ENCODE measurements at places on chromosomes 12 and 14.

- no peak for DNase-seq
Observed at GRCh38 chr12:101637936-101638335, 43.2 kb downstream of the MYBPC1 start.

- peak; percentile 1 for DNase-seq
Observed at GRCh38 chr12:85424581-85425348, 144.7 kb downstream of the ALX1 start.

DNA sequence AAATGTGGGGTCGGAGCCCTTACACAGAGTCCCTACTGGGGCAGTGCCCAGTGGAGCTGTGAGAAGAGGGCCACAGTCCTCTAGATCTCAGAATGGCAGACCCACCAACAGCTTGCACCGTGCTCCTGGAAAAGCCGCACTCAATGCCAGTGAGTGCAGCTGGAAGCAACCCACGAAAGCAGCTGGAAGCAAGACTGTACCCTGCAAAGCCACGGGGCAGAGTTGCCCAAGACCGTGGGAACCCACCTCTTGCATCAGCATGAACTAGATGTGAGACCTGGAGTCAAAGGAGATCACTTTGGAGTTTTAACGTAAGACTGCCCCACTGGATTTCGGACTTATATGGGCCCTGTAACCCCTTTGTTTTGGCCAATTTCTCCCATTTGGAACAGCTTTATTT is 12.3 kb downstream of the GTF2A1 start:
- no peak for DNase-seq

DNA sequence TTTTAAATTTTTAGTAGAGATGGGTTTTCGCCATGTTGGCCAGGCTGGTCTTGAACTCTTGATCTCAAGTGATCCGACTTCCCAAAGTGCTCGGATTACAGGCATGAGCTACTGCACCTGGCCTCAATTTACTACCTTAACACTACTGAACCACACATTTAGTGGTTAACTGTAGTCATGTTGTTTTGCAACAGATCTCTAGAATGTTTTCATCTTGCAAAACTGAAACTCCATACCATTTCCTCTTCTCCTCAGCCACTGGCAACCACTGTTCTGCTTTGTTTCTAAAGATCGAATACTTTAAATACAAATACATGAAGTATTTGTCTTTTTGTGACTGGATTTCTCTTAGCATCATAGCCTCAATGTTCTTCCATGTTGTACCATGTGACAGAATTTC is 15.4 kb upstream of the SMCO2 start:
- no peak for DNase-seq

GRCh38 chr14:52596861-52597260 is 44.2 kb downstream of the GPR137C start:
- no peak for DNase-seq

GRCh38 chr14:54253195-54253947 is 143.4 kb upstream of the CDKN3 start:
- peak; percentile 10 for DNase-seq

- no peak for DNase-seq
Observed at GRCh38 chr12:52324153-52324444, 2.9 kb upstream of the KRT83 start.

DNA sequence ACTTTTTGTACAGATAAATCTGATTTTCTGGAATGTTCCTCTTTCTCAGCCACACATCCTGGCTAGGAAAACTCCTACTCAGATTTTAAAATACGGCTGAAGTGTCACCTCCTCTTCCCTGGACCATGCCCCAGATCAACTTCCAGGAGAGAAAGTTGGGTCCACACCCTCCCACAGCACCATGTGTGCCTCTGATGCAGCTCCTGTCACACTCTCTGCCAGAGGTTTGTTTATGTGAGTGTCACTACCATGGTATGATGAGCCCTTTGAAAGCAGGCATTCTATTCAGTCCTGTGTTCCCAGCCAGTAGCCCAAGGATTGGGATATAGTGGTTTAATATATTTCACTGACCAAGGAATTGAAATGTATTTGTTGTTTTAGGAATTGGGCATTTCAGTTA is 287.2 kb upstream of the ATP2B1 start:
- DNase-seq = no peak

- no peak for DNase-seq
Observed at GRCh38 chr14:98900236-98900635, 371.8 kb downstream of the BCL11B start.

DNA sequence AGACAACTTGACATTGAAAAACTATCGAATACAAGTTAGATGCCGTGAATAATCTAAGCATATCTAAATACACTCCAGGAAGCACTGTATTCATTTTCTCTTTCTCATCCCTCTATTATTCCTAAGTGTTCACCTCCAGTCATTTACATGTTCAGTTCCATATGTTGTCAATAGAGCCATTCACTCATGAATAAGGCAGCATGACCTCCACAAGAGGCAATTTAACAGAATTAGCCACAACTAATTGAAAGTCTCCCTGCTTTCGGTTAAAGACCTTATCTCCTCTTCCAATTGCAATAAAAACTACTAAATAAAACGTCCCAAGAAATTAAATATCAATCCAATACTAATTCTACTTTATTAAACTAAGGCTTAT is 1.8 kb downstream of the LRIG3 start:
- no peak for DNase-seq

DNA sequence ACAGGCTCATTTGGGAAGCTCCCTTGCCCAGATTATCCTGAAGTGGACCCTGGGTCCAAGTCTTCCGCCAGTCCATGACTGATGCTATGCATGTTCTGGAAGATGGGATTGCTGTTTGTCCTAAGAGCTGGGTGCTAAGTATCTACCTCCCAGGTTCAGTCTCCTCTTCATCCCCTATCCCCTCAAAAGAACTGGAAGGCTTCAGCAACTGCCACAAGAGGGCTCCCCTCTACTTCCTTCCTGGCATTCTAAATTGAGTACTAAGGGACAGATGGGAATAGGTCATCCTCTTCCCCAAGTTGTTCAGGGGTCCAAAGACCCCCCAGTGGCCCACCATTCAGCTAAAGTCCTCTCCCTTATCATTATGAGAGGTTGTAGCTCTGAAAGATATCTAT is 9.0 kb upstream of the FKBP11 start:
- DNase-seq = no peak

DNA sequence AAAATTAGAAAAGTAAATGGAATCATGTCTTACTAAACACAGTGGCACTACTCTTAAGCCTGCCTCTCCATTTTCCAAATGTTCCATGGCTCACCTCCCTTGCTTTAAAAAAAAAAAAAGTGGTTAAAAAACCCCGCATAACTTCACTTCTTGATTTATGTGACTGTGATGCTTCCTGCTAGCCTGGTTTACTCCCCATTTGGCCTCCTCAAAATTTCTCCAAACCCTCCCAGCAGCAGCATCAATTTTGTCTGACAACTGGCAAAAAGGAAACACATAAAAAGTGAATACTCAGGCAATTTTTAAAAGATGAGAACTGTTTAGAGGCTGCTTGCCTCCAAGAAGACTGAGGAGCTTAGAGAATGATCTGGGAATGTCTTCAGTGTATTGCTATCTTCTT is 17.8 kb upstream of the EGLN3 start:
- no peak for DNase-seq

DNA sequence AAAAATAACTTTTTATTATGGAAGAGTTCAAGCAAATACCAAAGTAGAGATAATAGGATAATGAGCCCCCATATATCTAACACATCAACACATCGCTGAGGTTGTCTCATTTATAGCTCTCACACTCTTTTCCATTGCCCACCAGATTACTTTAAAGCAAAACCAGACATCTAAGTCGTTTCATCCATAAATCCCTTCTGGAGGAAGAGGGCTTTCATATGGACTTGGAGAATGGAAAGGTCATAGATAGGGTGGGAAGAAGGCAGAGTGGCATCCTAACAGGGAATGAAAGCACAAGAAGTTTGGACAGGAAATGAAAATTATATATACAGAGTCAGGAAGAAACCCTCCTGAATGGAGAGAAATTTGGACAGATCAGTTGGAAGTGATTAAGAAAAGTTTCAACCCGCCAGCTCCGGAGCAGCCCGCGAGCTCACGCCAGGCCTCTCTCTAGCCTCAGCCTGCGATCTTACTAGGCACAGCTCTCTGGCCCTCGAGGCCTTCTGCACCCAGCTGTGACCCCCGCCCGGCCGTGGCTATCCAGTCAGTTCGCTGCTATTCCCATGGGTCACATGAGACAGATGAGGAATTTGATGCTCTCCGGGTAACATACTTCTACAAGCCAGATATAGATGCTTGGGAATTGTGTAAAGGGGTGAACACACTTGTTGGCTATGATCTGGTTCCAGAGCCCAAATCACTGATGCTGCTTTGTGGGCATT is 48.4 kb upstream of the NID2 start:
- no peak for DNase-seq

Data from activated CD4-positive, alpha-beta T cell treated with anti-CD3 and anti-CD28 coated beads, Interleukin-2, amount 50 U/mL, for 48 hours (primary cell).